ENCODE measurements at places on chromosomes 1 and 21.

- no peak for DNase-seq
Observed at GRCh38 chr1:227035316-227035715, 95.2 kb downstream of the COQ8A start.

GRCh38 chr1:119133987-119134386, 6.5 kb downstream of the WARS2 start:
- DNase-seq, result no peak

- no peak for DNase-seq
Observed at GRCh38 chr1:150627826-150628410, 1.5 kb downstream of the ENSA start.

DNA sequence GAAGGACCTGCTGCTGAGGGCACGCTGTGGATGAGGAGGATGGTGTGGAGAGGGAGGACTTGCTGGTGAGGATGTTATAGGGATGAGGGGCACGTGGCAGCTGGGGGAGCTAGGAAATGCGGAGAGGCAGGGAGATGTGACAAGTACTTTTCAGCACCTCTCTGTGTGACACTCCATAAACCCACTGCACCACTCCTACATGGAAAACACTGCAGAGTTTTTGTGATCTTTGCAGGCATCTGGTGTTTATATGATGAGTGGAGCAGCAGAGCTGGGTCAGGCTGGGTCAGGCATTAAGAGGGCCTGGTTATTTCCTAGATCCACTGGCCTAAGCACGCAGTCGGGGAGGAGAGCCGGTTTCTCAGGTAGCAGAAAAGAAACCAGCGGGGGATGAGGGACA, 167.3 kb upstream of the COA6 start:
- DNase-seq, result no peak

- DNase-seq, result no peak
Observed at GRCh38 chr21:34883491-34884271, 165.4 kb downstream of the RUNX1 start.

- DNase-seq, result no peak
Observed at GRCh38 chr1:11373895-11374747, 101.1 kb downstream of the UBIAD1 start.

- no peak for DNase-seq
Observed at GRCh38 chr1:27529704-27530018, 39.7 kb upstream of the WASF2 start.

GRCh38 chr1:45864167-45865106, 61.0 kb downstream of the MAST2 start:
- no peak for DNase-seq

DNA sequence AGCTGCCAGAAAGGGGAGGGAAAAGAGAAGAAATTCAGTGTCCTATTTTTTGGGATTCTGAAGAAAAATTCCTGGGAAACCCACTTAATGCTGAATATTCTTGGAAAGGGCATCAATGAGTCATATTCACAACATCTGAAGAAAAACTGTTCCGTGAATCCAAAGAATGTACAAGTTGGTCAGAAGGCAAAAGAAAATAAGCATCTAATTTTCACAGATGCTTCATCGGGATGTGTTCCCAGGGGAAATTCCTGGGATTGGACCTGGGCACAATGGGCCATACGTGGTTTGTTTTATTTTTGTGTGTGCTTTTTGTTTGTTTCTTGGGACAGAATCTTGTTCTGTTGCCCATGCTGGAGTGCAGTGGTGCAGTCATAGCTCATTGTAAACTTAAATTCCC, 112.2 kb downstream of the MAP3K21 start:
- DNase-seq, result no peak

DNA sequence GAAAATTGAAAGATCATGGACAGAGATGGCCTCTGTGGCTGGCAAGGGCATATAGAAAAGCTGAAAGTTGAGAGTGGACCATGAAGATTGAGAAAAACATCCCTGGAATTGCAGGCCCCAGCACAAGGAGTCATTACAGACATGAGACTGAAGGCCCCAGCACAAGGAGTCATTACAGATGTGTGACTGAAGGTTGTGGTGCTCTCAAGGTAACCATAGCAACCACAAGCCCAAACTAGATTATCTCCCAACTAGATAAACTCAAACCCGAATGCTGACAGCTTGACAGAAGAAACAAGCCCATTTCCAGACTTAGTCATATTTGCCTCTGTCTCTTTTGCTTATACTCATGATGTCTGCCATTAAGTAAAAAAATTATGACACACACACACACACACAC, 1252.1 kb upstream of the ADGRL4 start:
- DNase-seq, result no peak

DNA sequence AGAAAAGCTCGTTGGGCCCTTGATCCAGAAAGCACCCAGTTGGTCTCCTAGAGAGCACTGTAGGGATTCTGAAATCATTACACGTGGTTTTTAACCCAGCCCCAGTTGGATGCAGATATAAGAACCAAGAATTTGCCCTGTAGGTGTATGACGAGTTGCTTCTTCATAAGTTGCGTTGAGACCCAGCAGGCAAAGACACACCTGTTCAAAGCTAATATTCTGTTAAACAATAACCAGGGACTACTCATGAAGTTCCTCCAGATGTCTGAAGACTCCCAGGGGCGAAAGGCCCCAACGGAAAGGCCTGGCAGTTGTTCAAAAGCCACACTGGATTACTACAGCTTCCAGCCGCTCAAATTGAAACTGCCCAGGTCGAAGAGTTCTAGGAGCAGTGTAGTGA, 88.6 kb upstream of the HNRNPU start:
- no peak for DNase-seq

DNA sequence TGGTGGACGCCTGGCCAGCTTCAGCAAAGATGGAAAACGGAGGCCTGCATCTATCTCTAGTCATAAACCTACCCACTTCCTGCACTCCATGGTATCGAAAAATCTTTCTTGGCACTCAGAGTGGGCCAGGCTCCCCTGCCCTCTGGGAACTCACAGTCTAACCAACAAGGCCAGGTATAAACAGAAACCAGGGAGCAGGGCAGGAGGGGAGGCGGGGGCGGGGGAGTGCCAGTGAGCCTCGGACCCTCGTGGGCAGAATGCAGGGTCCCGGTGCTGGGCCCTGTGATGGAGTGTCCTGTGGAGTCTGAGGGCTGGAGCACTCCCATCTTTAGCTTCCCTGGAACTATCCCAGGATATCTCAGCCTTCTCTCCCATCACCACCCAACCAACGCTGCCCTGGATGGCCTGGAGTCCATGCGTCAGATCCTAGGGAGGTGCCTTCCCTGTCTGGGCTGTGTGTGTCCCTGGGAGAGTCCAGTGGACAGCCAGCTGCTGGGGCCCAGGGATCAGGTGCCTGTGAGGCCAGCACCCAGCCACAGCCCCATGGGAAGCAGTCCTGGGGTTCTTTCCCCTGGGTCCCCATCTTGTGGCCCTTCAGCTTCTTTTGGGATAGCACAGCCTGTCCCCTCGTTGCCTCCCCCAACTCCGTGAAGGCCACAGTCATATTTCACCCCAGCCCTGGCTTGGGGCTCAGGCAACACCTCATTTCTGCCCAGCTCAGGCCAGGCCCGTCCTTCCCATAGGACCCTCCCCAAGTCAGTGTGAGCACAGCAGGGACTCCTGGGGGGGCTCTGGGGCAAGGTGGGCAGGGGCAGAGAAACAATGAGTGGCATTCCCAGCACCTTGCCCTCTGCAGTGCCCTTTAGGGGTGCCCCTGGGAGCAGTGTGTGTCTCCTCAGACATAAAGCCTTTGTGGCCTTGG, 1.1 kb upstream of the EPS8L3 start:
- no peak for DNase-seq

DNA sequence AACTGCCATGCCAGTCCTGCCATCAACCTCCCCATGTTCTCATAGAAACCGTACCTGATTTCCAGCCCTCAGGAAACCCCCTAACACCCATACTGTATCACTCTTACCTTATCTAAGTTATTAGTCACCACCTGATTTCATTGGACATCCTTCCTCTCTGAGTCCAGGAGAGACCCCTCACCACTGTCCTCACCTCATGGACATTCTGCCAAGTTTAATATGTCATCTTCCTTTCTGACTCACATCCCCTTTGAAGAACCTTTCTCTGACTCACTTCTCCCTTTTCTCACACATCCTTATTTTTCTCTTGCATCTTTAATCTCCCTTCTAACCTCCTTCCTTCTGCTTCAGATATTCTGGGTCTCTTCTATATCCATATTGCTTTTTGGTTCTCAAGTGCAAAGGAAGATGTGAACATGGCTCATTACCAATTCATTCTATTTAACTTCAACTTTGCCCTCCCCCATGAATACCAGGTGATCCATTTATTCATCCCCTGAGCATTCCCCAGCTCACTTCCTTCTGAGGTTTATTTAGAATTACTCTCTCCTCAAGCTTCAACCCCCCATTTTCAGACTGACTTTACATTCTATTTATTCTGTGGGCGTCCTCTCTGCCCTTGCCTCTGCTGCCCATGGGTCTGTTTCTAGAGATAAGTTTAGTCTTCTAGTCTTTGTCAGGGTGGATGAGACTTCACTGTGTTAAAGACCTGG, 206.8 kb upstream of the ESRRG start:
- no peak for DNase-seq

GRCh38 chr1:245526141-245526540, 371.4 kb downstream of the KIF26B start:
- DNase-seq, result no peak

DNA sequence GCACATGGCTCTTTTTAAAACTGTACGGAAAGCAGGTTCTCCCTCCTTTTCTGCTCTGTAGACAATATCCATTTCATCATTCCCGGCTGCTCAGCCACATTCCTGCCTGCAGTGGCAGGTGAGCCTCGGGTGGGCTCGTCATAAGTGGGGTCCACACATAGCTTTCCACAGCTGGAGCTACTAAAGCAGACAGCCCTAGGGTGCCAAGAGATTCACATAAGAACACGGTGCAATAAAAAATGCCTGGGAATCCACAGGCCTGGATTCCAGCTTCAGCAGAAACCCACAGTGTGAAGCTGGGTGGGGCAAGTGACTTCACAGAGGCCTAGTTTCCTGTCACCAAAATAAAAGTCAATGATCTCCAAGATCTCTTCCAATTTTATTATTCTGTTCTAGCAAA, 96.4 kb downstream of the MIS18A start:
- no peak for DNase-seq

DNA sequence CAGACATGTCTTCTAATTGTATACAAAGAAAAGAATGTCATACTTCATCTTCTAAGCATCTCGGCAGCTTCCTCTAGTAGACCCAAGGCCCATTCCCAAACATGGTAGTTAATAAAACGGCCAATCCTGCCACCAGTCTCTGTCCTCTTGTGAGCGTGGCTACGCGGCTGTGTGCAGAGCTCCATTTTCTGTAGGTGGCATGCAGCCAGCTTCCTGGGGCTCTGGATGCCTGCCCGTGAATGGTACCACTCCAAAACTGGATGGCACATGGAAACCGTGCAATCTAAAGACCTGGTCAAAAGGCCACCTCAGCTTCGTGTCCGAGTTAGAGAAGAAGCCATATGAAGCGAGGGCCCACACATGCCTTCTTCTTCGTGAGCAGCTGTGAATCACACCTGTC, 110.7 kb downstream of the SIPA1L2 start:
- no peak for DNase-seq

DNA sequence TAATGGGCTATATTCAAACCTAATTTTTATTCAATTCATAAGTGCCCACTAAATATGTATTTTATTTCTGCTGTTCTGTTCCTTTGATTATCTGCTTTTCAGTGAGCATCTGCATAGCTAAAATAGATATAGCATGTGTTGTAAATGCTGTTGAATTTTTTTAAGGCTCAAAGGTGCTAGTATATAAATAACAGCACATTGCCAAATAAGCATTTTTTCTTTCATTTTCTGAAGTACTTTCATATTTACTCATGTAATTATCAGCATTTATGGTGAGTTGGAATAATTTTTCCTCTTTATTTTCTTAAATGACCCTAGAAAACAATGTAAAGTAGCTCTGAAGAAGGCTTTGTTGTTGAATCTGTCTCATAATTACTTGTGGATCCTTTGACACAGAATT, 69.6 kb upstream of the B3GALT2 start:
- no peak for DNase-seq

- DNase-seq, result no peak
Observed at GRCh38 chr1:89692601-89693521, 59.9 kb downstream of the LRRC8C start.

- DNase-seq, result no peak
Observed at GRCh38 chr1:200207711-200208126, 180.2 kb downstream of the NR5A2 start.

- DNase-seq, result peak; percentile 53
Observed at GRCh38 chr1:206923009-206923960, 1.5 kb upstream of the FCMR start.

DNA sequence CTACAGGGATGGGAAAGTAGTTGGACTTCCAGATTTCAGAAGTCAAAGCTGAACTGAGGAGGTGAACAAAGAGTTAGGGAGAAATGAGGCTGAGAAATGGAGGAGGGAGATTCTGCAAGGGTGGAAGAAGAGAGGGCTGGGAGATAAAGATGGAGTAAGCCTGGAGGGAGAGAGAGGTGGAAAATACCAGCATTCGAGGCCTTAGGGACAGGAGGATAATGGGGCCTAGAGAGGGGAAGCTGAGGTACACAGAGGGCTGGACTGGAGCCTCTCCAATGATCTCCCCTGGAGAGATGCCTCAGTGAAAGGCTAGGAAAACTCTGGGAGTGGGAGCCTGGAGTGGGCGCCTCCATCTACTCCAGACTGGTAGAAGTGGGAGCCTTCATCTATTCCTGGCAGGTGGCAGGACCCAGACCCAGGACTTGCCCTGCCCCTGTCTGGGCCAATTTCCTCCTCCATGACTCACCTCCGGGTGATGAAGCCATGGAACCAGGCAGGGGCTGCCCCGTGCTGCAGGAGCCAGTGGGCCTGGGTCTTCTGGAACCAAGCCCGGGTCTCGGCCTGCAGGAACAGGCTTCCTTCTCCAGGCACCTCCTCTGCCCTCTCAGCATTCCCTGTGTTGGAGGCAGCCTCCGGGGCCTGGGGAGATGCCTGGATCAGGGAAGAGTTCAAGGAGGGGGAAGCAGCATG, 1.9 kb downstream of the SH2D2A start:
- no peak for DNase-seq

- no peak for DNase-seq
Observed at GRCh38 chr1:119617751-119618691, 30.0 kb downstream of the ZNF697 start.

DNA sequence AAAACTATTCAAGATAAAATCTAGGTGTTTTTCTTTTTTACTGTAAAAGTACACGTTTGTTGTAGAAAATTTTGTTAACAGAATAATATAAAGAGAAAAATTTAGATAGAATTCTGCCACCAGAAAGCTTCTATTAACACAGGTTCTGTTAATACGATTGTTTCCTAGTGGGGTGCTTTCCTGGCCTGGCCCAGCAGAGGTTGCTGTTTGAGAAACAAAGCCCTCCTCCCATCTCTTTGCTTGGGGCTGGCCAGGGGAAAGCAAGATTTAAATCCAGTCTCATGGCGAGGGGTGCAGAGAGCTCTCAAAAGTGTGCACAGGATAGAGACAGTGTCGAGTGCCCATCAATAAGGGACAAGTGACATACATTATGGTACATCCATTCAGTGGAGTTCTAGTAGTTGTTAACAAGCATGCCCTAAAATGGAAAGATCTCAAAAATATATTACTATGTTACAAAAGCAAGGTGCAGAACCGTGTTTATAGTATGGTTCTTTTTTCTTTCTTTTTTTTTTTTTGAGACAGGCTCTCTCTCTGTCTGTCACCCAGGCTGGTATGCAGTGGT, 14.6 kb upstream of the ACBD3 start:
- DNase-seq, result no peak

Data from stimulated activated CD4-positive, alpha-beta T cell treated with anti-CD3 and anti-CD28 coated beads, TNF-alpha, amount 100 ng/mL, for 24 hours (primary cell).